ENCODE measurements at places on chromosomes 4 and X.
A peak's percentile ranks its signal among the peaks of the same experiment; 100 is the strongest.

- DNase-seq: no peak
These were observed 41.4 kb upstream of the USP9X start for GRCh38 chrX:41043674-41044345.

GRCh38 chrX:20269848-20270561, 3.3 kb upstream of the RPS6KA3 start:
- no peak for DNase-seq

- no peak for DNase-seq
These were observed 13.6 kb downstream of the PPA2 start for GRCh38 chr4:105460306-105460705.

DNA sequence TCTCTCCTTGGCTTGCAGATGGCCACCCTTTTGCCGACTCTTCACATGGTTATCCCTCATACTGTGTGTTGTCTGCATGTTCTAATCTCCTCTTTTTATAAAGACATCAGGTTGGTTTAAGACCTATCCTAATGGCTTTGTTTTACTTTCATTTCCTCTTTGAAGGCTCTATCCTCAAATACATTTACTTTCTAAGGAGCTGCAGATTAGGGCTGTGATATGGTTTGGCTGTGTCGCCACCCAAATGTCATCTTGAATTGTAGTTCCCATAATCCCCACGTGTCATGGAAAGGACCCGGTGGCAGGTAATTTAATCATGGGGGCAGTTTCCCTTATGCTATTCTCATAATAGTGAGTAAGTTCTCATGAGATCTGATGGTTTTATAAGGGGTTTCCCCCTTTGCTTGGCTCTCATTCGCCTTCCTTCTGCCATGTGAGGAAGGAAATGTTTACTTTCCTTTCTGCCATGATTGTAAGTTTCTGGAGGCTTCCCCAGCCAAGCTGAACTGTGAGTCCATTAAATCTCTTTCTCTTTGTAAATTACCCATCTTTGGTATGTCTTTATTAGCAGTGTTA, 204.5 kb downstream of the RELL1 start:
- no peak for DNase-seq

- DNase-seq: no peak
These were observed 4.2 kb upstream of the ARSD start for GRCh38 chrX:2933125-2933900.

DNA sequence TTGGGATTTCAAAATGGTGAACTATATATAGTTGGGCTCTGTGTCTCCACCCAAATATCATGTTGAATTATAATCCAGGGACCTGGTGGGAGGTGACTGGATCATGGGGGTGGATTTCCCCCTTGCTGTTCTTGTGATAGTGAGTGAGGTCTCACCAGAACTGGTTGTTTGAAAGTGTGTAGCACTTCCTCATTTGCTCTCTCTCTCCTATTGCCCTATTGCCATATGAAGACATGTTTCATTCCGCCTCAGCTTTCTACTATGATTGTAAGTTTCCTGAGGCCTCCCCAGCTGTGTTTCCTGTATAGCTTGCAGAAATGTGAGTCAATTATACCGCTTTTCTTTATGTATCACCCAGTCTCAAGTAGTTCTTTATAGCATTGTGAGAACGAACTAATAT, 545.6 kb downstream of the TRAM1L1 start:
- no peak for DNase-seq

DNA sequence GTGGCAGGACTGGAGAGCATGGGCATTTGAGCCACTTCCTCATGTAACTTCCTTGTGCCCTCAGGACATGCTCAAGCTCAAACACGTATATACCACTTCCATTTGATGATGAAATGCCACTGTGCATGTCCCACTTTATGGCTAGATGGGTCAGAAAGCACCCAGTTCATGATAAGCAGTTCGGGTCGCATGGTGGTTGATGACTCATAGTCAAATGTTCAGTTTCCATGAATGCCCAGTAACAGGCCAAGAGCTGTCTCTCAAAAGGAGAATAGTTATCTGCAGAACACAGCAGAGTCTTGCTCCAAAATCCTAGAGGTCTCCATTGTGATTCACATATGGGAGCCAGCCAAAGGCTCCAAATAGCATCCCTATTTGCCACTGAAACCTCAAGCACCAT, 48.9 kb upstream of the SPIN3 start:
- no peak for DNase-seq

DNA sequence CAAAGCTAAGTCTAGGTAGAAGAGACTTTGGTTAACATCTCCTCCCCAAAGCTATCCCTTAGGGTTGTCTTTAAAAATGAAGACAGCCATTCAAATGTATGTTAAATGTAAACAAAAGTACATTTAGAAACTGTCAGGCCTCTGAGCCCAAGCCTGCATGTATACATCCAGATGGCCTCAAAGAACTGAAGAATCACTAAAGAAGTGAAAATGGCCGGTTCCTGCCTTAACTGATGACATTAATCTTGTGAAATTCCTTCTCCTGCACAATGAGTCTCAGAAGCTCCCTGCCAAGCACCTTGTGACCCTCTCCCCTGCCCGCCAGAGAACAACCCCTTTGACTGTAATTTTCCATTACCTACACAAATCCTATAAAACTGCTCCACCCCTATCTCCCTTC, 377.9 kb downstream of the FAM133A start:
- DNase-seq: no peak

- DNase-seq: no peak
These were observed 7.4 kb upstream of the PDE6B start for GRCh38 chr4:617644-618641.

DNA sequence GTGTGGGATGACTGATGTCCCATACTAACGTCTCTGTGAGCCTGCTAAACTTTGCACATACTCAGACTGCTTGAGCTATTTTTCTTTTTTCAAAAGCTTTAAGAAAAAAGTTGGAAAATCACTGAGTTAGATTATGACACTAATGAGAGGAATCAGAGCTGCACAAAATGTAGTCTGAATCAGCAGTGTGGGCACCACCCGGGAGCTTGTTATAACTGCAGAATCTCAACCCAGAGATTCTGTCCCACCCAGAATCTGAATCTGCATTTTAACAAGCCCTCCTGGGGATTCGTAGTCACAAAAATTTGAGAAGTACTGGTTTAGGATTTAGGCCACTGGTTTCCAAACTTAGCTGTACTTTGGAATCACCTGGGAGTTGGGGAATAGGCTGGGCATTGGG, 102.1 kb upstream of the MID1IP1 start:
- no peak for DNase-seq

- no peak for DNase-seq
These were observed 31.5 kb upstream of the AFAP1 start for GRCh38 chr4:7971159-7971631.

DNA sequence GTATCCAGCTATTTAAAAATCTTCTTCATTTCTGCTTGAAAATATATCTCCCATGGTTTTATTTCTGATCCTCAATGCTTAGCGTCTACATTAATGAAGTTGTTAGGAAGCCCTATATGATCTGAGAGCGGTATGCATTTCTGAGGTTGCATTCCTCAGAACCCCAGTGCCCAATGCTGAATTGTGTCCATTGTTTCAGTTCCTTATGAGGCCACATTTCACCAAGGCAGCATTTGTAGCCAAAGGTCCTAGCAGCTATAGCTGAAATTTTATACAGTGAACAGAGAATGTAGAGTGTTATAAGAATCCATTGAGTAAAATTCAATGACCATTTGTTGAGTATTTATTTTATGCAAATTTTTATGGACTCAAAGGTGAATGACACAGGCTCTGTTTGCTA, 209.5 kb downstream of the PCDH7 start:
- DNase-seq: no peak

DNA sequence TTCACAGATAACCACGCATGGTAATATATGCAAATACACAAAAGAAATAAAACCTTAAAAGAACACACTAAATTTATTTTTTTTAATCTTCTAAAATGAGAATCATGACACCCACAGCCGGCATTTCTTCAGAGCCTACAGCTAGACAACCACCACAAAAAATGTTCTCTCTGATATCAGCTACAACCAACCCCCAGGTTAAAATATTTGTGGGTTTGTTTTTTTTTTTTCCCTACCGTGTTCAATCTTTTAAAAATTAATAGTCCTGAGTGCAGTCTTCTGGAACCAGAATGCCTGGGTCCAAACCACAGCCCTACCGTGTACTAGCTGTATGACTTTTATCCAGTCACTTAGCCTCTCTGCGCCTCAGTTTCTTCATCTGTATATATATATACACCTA, 36.0 kb downstream of the MAML3 start:
- no peak for DNase-seq

- DNase-seq: no peak
These were observed 29.1 kb downstream of the SETD7 start for GRCh38 chr4:139526928-139527327.

DNA sequence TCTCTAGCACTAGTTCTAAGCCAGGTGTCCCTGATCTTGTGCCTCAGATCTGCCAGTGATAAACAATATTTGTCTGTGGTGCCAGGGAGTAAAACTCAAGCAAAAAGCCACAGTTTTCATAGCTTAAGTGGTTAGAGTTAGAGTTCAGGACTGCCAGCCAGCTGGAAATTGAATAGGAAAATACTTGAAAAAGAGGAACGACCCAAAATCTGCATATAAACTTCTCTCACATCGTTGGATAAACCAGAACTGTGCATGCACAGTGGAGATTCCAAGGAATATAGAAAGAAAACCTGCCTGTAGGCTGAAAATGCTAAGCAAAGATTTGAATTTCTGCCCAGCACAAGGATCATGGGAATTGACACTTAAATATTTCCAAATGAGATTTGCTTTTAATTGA, 35.0 kb upstream of the GNPDA2 start:
- DNase-seq: no peak

- DNase-seq: no peak
These were observed 11.6 kb upstream of the GDPD2 start for GRCh38 chrX:70411475-70411874.

DNA sequence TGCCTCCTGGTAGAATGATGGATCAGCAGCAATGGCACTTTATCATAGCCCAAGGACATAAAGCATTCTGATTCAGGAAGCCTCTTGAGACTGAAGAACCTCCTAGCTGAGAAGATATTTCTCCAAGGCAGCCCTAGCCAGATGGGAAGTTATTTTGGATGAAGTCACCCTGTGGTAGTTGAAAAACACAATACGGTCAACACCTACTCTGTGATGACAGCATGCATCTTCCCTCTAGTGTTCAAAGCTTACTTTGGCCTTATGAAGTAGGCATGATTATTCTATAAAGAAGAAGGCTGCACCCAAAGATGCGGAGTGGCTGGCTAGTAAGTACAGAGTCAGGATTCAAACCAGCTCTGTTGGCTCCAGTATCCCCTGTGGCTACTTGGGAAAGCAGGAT, 47.9 kb downstream of the TLR10 start:
- no peak for DNase-seq

DNA sequence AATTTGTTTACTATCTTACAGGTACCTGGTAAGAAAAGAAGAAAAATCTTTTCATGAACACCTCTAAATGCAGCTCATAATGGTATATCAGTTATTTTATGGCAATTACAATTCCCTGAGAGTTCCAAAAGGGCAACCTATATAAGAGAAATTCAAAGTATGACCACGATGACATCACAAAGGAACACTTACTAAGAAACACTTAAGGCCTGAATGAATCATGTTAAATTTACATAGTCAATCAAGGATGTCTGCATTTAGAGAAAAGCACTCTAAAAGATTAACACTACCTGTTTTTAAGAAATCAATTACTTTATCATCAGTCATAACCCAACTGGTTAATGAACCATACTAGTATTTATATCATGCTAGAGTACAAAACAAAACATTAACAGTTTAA, 63.9 kb downstream of the LCORL start:
- no peak for DNase-seq

- DNase-seq: peak; percentile 22
These were observed 25.5 kb upstream of the MORC4 start for GRCh38 chrX:107025545-107025944.

- DNase-seq: peak; percentile 6
These were observed 992.6 kb downstream of the NLGN4X start for GRCh38 chrX:5236096-5236495.

- DNase-seq: no peak
These were observed 90.6 kb downstream of the FRMPD4 start for GRCh38 chrX:12228862-12229261.

GRCh38 chr4:53010318-53010717, 148.2 kb downstream of the RASL11B start:
- no peak for DNase-seq

GRCh38 chr4:82515705-82516104, 46.1 kb downstream of the TMEM150C start:
- DNase-seq: no peak

DNA sequence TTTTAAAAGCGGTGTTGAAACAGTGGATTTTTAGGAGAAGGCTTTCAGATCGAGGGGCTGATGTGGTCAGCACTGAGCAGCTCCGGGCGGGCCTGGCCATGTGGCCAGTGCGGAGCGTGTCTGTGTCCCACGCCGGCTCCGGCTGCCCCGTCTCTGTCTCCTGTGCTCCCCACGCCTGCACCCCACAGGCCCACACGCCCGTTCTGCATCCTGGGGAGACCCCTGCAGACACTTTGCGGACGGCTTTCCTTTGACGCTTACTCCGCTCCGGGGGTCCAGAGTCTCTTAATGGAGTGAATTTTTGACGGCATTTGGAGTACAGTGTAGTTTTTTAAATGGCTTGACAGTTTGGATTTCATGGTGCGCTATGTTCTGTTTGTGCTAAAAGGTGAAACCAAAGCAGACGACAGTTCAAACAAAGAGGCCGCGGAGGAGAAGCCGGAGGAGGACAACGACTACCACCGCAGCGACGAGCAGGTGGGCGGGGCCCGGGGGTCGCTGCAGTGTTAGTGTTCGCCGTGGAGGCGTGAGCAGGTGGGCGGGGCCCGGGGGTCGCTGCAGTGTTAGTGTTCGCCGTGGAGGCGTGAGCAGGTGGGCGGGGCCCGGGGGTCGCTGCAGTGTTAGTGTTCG, 38.7 kb downstream of the PCGF3 start:
- DNase-seq: no peak

DNA sequence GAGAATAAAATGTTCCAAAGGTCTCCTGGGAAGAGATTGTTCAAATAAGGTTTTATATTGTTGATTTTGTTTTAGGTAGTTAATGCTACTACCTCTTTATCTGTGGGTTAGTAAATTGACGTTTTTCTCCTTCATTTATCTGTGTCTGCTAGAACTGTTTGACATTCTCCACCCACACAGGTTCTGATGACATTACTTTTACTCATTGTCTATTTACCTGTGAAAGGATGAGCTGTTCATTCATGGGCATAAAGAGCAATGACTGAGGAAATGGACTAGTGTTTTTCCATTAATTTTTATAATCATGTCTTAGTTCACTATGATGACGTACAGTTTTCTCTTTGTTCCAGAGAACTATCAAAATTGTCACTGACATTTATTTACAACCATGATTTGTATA, 75.6 kb downstream of the CPE start:
- no peak for DNase-seq

- no peak for DNase-seq
These were observed 194.7 kb downstream of the CPEB2 start for GRCh38 chr4:15197005-15197404.

- DNase-seq: no peak
These were observed 30.9 kb downstream of the NIPAL1 start for GRCh38 chr4:48047421-48047844.

GRCh38 chrX:106725931-106726330, 570 bp upstream of the RNF128 start:
- DNase-seq: no peak

- DNase-seq: peak; percentile 84
These were observed 139.5 kb upstream of the NOCT start for GRCh38 chr4:138875891-138876608.
